ENCODE measurements at places on chromosomes 16 and 17. TPM values are rescaled to one million over a fixed set of nuclear protein-coding genes. Genes with fewer than 3 reads are reported as not detected.

The LRRC37B gene
- 29.4 TPM for total RNA-seq

The SYT17 gene
- not detected for total RNA-seq

The KRTAP4-4 gene
- total RNA-seq: not detected

The CCDC102A gene
- total RNA-seq: 20.2 TPM

The LRRC36 gene
- total RNA-seq: 0.45 TPM

The CEP112 gene
- 5.0 TPM for total RNA-seq

The CBFA2T3 gene
- 0.21 TPM for total RNA-seq

The TM4SF5 gene
- total RNA-seq: not detected

The AANAT gene
- not detected for total RNA-seq

The LITAFD gene
- not detected for total RNA-seq

The AIPL1 gene
- not detected for total RNA-seq

The SOCS7 gene
- 16.2 TPM for total RNA-seq

The CLEC10A gene
- total RNA-seq: not detected

The PMM2 gene
- 36.4 TPM for total RNA-seq

The ZNF646 gene
- total RNA-seq: 37.7 TPM

The CA7 gene
- total RNA-seq: not detected

The COX6A2 gene
- not detected for total RNA-seq

The GRB7 gene
- total RNA-seq: 0.19 TPM

The CD300LB gene
- total RNA-seq: not detected

The CCP110 gene
- 45.3 TPM for total RNA-seq

The PERCC1 gene
- total RNA-seq: 0.33 TPM

The FAM171A2 gene
- total RNA-seq: not detected
